ENCODE measurements at places on chromosomes 4 and X. TPM values are rescaled to one million over a fixed set of nuclear protein-coding genes. Genes with fewer than 3 reads are reported as not detected.

DNA sequence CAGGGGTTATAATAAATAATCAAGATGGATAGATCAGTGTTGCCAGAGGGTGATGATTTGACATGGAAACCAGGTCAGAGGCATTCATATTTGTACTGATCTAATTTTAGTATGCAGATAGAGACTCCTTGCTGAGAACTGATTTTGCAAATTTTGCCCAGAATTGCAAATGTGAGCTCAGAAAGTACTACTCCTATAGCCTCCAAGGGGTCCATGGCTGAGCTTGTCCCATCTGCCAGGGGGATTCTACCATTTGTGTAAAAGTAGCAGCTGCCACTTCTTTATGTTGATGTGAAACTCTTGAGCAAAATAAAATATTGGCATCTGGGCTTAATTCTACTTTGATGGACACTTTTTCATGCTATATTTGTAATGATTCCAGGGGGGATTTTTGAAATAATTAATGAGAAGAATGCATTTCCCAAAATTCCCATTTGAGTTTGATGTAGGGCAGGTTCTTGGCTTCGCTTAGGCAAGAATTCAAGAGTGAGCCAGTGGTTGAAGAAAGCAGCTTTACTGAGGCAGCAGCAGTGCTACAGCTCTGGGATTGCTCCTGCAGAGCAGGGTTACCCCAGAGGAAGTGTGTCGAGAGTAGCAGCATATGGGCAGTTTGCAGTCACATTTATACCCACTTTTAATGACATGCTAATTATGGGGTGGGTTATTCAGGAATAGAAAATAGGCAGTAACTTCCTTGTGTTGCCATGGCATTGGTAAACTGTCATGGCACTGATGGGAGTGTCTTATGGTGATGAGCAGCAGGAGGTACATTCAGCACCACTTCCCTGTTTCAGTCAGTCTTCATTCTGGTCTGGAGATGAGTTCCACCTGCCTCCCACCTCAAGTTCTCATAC is 38.7 kb upstream of the DCLK2 start:
- no peak for DNase-seq

GRCh38 chr4:186351668-186352194 is 85.7 kb downstream of the F11 start:
- DNase-seq, result no peak

DNA sequence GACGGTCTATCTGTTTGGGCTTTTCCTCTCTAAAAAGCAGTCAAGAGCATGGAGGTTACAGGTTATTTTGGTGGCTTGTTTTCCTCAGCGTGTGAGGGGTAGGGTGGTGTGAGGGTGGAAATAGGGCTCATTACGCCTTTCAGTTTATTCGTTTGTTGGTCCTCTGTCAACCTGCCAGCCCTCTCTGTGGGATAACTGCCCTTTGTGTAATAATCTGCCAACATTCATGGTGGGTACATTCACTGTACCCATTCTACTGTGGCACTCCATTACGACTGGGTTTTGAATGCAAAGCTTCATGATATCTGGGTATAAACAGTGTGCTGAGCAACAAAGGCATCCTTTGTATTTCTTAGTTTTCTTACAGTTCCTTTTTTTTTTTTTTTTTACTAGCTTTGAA is 136.4 kb downstream of the ADGRL3 start:
- no peak for DNase-seq

Gene XAGE1A
- not detected for polyA plus RNA-seq
